ENCODE measurements at places on chromosomes 11 and 22.

GRCh38 chr11:65502555-65503367, 3.9 kb downstream of the MALAT1 start:
- no peak for DNase-seq

DNA sequence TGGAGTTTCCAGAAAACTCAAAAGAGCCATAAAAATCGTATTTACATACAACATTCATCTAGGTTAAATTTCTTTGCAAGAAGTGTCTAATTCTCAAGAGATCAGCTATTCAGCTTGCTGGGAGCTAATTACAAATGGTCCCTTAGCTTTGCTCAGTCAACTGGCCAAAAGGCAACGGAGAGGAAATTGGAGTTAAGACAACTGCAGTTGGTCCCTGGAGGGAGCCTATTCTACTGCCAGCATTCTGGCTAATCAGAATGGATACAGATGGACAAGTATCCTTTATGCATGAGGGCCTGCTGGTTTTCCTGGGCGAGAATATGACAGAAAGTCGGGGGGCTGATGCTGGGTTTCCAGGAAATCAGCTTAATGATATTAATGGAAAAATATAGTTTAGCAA, 45.5 kb downstream of the KCNJ1 start:
- DNase-seq, result no peak

DNA sequence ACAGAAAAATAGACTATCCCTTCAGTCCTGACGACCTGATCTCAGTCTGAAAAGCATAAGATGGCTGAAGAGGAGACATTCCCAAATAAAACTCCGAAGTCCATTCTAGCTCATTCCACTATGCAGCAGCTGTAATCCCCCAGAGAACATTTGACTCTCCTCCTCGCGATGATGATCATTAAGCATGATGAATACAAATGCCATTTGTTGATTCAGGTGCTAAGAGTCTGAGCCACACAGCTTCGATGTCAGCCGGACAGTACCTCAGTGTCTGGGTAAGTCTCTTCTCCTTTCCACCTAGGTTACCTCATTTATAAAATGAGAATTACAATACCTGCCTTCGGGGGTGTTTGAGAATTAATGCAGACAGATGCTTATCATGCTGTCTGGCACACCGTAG, 94.8 kb downstream of the TENM4 start:
- DNase-seq, result peak; percentile 15

- DNase-seq, result peak; percentile 58
These were observed 17.9 kb downstream of the CLNS1A start for GRCh38 chr11:77619576-77620198.

GRCh38 chr22:22046370-22046769, 63.8 kb upstream of the TOP3B start:
- no peak for DNase-seq

GRCh38 chr22:20176421-20177085, 25.7 kb upstream of the CCDC188 start:
- no peak for DNase-seq

- DNase-seq, result no peak
These were observed 17.6 kb downstream of the FADS3 start for GRCh38 chr11:61873588-61874376.

DNA sequence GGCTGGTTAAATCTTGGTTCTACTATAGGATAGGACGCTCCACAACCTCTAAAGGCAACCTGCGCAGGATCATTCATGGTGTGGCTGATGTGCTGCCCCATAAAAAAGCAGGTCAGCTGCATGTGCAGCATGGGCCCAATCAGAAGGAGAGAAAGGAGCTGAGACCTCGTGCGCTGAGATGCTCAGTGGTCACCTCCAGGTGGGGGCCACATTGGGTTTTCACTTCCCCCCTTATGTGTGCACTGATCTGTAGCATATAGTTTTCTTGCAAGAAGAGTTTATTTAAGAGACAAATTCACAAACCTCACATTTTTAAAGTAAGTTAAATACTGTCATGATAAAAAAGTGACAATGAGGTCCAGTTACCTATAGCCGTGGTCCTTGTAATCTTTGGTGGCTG, 24.3 kb downstream of the SERPIND1 start:
- no peak for DNase-seq

DNA sequence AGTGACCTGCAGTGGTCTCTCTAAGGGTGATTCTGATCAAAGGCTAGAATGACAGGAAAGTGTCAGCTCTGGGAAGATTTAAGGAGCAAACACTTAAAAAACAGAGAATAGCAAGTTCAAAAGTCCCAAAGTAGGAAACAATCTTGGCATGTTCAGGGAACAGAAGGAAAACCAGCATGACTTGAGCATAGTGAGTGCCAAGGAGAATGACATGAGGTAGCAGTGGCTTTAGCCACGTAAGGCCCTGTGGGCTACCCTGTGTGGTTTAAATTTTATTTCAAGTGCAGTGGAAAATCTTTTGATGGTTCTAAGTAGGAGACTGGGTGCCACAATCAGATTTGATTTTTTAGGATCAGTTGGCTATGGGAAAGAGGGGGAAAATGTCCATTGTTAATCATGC, 149.4 kb downstream of the WNT11 start:
- DNase-seq, result no peak

DNA sequence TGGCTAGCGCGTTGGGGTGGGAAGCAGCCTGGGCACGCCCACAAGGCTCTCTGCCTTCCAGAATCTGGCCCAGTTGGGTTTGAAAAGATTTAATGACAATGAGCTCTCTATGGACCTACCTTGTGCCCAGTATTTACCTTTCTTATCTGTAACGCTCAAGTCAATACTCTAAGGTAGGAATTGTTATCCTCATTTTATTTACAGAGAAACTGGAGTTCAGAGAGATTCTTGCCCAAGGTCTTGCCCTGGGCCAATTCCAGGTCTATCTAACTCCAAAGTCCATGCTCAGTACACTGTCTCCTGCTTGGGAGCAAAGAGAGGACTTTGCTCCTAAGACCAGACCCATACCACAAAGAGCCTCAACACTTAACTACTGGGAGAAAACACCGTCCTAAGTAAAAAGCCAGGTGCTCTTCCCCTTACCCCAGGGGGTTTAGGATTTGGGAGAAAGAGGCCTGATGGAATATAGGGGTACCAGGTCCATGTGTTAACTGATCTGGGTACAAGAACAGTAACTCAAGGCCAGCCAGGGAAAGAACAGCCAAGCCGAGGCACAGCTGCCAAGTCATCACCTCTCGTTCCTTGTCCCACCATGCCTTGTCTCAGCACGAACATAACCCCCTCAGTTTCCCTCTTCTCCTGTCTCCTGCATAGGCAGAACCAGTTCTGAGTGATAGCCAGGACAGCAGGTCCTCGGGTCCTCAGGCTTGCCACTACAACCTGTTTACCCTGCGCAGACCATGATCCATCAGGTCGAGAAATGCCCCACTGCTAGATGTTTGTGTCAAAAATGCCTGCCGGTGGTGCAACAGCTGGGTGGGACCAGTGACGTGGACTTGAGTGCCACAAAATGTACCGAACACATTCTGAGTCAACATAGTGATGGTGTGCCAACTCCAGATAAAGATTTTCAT, 14.6 kb downstream of the APOA4 start:
- DNase-seq, result no peak
